ENCODE measurements at places on chromosomes 16 and 17.

DNA sequence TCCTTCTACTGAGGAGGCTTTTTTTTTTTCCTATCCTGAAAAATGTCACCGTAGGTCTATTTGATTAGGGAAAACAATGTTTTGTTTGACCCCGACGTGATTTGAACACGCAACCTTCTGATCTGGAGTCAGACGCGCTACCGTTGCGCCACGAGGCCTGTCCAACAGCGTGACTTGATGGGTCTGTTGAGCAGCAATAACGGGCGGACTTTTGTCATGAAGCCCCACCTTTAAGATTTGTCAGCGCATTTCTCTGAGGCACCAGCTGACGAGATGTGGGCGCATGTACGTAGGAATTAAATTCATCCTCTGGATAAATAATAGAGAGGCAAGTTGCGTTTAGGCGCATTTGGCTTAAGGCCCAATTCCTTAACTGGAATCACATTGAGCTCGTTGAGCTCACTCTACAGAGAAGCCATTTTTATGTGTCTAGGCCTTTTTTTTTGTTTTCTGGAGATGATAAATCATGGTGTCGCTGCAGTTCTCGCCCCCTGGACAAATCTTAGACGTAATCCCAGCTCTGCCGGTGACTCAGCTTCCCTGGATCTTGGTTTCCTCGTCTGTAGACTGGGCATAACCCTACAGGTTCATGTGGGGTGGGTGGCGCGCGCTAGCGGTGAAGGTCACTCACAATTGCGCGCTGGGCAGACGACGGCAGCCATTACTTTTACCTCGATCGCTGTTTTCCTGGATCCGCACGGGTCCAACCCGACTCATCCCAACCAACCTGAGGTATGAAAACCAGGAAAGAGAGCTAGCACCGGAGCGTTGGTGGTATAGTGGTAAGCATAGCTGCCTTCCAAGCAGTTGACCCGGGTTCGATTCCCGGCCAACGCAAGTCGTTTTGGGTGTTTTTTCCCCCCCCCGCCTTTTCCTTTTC, 10.6 kb upstream of the AURKB start:
- ATAC-seq = peak; percentile 63

- no peak for ATAC-seq
Measured at GRCh38 chr16:8941718-8942344, 21.9 kb downstream of the USP7 start.

DNA sequence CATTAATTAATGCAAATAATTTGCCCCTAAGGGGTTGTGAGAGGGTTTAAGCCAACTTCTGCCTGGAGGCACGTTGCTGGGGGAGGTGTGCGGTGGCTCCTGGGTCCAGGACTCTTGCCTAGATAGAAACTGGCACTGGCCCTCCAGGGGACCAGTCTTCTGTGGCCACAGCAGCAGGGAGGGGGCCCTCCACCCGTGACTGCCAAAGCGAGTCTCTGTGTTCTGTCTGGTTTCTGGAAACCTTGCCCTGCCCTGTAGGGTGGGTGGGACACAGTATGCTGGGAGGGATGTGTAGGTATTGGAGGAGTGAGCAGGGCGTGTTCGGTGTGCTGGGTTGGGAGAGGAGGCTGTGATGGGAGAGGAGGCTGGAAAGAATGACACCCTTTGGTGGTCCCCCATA, 78.8 kb downstream of the TBC1D16 start:
- no peak for ATAC-seq

GRCh38 chr16:88208112-88208511, 174.6 kb upstream of the ZNF469 start:
- ATAC-seq = no peak
